NK-92 treated with Interleukin-12 subunit alpha and Interleukin-12 subunit beta, amount 100 ng/mL, for 24 hours (cell line): ENCODE measurements at places on chromosomes 3 and 15.

GRCh38 chr3:110806924-110807323, 264.7 kb upstream of the NECTIN3 start:
- DNase-seq: no peak

- DNase-seq: no peak
Measured at GRCh38 chr3:150878290-150878689, 26.9 kb downstream of the MINDY4B start.

DNA sequence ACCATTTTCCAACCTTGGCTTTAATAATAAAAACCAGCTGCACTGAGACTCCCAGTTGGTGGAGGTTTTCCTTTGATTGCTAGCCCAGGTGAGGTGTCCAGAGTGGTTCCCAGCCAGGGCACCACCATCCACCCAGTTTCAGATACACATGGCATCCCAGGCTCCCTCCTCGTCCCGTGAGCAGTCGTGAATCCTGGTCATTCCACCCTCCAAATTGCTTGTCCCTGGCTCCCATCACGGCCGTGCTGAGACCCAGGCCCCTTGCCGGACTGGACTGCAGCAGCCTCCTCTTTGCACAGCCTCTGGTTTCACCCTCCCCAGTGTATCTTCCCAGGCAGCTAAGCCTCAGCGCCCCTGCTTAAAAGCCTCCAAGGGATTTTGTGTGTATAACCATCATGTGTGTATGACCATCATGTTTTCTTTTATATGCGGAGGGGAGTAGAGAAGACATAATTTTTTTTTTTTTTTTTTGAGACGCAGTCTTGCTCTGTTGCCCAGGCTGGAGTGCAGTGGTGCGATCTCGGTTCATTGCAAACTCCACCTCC, 106.3 kb downstream of the ETFA start:
- DNase-seq: no peak

- no peak for DNase-seq
Measured at GRCh38 chr15:72491768-72492167, 17.6 kb downstream of the ARIH1 start.

- DNase-seq: no peak
Measured at GRCh38 chr3:20666091-20666490, 480.1 kb upstream of the SGO1 start.

DNA sequence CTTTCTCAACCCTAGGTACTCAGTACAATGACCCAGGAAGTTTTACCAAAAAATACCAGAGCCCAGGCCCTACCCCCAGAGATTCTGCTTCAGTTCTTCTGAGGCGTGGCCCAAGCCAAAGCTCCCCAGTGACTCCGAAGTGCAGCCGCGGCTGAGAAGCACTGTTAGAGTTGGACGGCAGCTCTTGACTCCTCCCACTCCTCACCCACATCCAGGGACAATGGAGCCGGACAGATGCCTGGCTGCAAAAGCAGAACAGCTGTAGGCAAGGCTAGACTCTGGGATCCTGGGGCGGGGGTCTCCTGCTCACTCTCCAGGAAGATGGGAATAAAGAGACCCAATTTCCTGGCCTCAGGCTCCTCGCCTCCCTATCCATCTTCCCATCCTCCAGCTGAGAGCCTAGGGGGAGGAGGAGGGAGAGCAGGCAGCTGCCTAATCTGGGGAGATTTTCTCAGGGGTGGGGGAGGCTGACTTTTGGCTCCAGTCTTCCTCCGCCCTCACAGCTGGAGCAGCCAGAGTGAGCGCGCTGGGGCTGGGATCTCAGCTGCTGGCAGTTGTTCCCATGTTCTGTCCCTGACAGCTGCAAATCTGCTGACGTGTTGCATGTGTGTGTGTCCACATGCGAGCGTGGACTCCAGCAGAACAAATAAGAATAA, 223.8 kb downstream of the OPA1 start:
- DNase-seq: no peak

DNA sequence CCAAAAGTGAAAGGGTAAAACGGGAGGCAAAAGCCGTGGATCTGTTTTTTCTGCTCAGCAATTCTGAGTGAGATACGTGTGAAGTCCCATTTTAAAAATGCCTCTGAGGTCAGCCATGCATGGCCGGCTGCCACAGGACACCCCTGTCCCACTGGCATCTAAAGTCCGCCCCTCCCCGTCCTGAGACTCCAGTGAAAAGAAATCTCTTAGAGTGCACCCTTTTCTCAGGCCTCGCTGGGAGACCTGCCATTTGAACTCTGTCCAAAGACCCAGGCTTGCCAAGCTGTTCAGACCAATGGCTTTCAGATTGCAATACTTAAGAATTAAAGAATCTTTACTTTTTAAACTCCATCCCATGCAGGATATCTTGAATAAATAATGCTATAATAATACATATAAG, 61.0 kb upstream of the SLC24A5 start:
- DNase-seq: no peak

GRCh38 chr3:142947352-142947751, 16.1 kb downstream of the PAQR9 start:
- DNase-seq: no peak

- no peak for DNase-seq
Measured at GRCh38 chr3:18656410-18656809, 231.3 kb upstream of the SATB1 start.

GRCh38 chr3:22263042-22263441, 512.0 kb upstream of the ZNF385D start:
- no peak for DNase-seq

DNA sequence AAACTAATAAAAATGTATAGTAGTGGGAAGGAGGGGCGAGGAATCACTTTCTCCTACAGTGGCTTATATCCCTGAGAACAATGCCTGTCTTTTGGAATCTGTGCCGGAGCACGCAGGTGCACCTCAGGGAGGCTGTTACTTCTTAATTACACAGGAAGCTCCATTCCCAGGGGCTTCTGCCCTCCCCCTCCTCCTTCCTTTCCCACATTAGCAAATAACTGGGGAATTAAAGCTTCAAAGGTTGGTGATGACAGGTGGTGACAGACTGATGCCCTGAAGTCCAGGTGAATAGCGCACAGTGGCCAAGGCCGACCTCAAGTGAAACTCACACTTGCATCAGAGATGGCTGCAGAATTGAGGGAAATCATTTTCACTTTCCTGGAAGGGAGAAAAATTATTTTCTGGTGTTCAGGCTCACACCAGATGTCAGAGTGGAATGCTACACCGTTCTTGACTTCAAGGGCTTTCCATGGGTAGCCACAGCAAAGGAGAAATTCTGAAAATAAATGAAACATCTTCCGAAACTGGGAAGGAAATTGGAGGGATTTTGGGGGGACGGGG, 3.7 kb downstream of the GRAMD2A start:
- DNase-seq: no peak

DNA sequence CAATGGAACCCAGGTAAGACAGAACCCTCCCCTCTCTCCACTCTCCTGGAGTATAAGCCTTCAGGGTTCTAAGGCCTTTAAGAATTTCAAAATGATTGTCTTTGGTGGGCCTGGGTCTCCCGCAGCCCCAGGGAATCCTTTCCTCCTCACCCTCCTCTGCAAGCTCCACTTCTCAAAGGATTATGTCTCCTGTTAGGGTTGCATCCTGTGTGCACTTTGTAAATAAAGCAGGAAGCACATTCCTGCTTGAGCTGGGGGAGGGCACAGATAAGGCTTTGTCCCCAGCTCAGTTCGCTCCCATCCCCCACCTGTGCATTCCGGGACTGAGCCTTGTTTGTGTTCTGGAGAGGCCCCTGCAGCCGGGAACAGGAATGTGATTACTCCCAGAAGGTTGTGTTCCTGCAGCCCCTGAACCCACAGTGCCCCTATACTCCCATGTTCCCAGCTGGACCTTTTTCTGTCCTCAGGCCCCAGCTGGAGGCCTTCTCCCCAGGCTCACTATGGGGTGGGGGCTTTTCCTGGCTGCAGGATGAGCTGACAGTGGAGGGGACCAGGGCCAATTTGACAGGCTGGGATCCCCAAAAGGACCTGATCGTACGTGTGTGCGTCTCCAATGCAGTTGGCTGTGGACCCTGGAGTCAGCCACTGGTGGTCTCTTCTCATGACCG, 9.5 kb downstream of the TYRO3 start:
- no peak for DNase-seq

GRCh38 chr15:61227950-61228936, 859 bp downstream of the RORA start:
- DNase-seq: no peak

DNA sequence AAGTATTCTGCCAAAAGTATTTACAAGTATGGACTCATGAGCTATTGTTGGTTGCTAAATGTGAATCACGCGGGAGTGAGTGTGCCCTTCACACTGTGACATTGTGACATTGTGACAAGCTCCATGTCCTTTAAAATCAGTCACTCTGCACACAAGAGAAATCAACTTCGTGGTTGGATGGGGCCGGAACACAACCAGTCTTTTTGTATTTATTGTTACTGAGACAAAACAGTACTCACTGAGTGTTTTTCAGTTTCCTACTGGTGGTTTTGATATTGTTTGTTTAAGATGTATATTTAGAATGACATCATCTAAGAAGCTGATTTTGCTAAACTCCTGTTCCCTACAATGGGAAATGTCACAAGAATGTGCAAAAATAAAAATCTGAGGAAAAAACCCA, 30.3 kb downstream of the SYNM start:
- DNase-seq: no peak

DNA sequence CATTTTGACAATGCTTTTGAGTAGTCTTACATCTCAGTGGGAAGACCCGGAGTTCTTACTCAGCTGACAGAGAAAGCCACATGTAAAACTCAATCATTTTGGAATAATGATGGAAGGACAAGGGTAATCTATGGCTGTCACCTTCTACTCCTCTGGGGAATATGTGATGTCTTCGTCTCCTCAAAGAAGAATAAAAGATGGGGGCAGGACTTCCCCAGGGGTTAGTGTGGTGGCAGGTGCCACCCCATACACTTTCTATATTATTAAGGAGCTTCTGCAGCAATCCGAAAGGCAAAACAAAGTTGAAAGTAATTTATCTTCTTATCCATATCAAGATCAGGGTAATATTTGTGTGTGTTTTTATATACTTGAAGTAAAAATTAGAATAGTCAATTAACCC, 180.4 kb upstream of the TOPAZ1 start:
- no peak for DNase-seq

DNA sequence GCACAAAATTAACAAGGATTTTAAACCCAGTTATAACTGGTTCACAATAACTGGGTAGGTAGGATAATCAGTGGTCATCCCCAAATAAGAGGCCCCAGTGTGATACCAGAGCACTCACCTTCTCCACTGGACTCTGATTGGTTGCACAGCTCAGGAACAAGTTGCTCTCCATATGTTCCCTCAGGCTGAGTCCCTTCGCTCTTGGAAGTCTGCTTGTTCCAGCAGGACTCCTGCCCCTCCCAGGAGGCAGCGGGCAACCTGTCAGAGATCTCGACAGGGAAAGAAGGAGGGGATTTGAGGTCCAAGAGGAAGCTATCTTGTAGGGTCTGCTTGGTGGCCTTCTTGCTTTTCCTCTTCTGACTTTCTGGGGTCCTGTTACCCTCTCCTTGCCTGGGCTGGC, 51.6 kb upstream of the HEG1 start:
- DNase-seq: no peak

GRCh38 chr15:67135494-67135893, 70.1 kb downstream of the SMAD3 start:
- DNase-seq: peak; percentile 17

GRCh38 chr3:117875887-117876286, 1158.8 kb downstream of the IGSF11 start:
- no peak for DNase-seq

DNA sequence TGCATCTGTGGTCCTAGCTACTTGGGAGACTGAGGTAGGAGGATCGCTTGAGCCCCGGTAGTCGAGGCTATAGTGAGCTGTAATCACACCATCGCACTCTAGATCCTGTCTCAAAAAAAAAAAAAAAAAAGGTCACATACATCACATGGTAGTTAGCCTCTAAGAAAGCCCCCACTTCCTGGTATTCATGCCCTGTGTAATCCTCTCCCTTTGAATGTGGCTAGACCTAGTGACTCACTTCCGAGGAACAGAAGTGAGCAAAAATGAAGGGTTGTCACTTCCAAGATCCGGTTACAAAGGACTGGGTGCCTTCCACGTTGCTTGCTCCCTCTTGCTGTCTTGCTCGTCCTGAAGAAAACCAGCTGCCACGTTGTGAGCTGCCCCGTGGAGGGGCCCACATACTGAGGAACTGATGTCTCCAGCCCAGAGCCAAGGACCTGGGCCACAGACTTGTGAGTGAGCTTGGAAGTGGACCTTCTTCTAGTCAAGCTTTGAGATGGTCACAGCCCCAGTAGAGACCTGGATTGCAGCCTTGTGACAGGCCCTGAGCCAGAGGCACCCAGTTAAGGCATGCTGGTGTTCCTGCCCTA, 12.6 kb upstream of the LCTL start:
- peak; percentile 9 for DNase-seq

DNA sequence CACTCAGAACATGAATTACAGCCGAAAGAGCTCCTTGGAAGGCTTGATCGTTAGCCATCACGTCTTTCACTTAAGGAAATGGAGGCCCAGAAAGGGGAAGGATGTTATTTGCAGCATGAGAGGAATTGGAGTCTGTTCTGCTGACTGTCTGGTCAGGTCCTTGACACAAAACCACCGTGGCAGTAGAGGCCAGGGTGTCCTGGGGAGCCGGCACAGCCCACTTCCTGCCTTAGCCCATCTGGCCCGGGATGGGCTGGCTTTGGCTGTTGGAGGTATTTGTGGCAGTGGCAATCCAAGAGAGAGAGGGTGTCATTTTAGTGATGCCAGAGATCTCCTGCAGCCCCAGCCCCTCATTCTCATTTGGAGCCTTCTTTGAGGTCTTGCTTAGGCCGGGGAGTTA, 37.4 kb downstream of the ST6GAL1 start:
- DNase-seq: no peak

DNA sequence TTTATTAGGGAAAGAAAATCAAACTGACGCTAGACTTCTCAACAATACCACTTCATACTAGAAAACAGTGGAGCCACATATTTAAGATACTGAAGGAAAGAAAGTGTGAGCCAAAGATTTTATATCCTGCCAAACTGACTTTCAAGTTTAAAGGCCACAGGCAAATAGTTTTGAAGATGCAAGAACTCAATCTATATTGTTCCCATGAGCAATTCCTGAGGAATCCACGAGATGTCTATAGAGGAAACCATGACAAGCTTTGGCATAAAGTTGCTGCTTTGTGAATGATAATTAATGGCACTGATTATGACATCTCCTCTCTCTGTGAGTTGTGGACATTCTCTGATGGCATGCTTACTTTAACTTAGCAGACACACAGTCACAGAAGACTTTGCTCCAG, 276.1 kb upstream of the GOLGA6L4 start:
- no peak for DNase-seq

DNA sequence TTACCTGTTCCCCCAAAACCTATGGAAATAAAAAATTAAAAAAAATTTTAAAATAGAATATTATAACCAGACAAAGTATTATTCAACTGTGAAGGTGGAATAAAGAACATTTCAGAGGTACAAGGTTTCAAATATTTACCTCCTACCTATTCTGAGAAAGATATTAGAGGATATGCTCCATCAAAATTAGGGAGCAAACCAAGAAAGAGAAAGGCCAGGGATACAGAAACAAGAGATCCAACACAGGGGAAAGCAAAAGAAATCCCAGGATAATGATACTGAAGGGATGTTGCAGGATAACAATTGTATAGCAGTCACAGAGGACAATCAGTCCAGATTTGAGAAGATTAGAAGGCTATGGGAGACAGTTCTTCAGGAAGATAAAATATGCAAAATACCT, 22.4 kb downstream of the BCL2L10 start:
- DNase-seq: no peak

GRCh38 chr3:100710261-100710968, 1.1 kb downstream of the TFG start:
- DNase-seq: no peak

GRCh38 chr15:77966540-77967234, 110.8 kb downstream of the TBC1D2B start:
- DNase-seq: peak; percentile 37
